ENCODE measurements at places on chromosomes 1 and 21.

DNA sequence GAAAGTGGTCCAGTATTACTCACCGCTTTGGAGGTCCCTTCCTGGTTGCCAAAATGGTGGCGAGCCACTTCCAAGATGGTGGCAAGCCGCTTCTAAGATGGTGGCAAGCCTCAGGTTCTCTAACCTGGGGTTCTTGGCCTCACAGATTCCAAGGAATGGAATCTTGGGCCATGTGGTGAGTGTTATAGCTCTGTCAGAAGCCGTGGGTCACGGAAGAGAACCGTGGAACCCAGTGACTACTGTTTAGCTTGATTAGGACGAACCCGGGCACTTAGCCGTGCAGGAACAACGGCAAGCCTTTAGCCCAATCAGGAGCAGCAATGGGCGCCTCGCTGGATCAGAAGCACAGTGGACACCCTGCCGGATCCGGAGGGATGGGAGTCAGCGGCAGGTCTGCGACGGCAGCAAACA, 356.2 kb upstream of the TMPRSS15 start:
- DNase-seq: no peak

DNA sequence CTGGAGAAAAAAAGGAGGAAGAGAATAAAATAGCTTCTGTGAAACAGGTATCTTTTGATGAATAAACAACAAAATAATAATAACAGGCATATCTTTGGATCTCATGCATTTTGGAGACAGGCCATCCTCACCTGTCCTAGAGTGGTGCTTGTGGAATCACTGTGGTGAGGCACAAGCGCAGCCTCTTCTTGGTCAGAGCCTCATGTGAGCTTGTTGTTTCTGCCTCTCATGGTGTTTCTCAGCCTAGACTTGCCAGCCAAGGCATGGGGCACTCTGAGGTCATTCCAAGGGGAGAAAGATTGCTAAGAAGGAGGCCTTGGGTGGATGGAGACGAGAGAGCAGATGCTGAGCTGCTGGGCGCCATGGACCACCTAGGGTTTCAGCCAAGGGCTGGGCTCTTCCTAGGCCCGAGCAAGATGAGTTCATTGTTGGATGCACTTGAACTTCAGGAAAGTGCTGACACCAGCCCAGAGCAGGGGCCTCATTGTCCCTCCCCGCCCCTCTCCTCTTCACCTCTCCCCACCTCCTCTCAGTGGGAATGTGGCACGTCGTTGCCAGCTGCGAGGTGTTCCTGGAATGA, 49.5 kb downstream of the ATP5PO start:
- DNase-seq: no peak

- DNase-seq: no peak
Measured at GRCh38 chr21:34132202-34132601, 58.8 kb downstream of the MRPS6 start.

GRCh38 chr1:241647658-241648057, 4.4 kb upstream of the WDR64 start:
- no peak for DNase-seq

GRCh38 chr1:62438163-62438562, 1.3 kb downstream of the USP1 start:
- DNase-seq: no peak

DNA sequence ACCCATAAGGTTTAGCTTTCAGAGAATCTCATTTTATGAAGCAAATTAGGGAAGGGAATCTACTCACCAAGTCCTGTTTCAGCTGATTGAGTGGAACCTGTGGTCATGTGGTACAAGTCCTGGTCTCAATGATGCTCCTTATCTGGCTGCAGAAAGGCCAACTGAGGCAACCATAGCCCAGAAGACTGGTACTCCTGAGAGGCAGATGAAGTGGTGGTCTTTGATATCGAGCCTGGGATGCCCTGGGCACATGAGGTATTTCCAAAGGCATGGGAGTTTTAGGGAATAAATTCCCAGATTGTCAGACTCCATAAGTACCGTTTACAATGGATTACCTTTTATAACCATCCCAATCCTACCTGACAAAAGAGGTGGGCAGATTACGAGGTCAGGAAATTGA, 3.3 kb downstream of the MX1 start:
- no peak for DNase-seq

GRCh38 chr1:40390857-40391256, 17.3 kb downstream of the SMAP2 start:
- DNase-seq: no peak

DNA sequence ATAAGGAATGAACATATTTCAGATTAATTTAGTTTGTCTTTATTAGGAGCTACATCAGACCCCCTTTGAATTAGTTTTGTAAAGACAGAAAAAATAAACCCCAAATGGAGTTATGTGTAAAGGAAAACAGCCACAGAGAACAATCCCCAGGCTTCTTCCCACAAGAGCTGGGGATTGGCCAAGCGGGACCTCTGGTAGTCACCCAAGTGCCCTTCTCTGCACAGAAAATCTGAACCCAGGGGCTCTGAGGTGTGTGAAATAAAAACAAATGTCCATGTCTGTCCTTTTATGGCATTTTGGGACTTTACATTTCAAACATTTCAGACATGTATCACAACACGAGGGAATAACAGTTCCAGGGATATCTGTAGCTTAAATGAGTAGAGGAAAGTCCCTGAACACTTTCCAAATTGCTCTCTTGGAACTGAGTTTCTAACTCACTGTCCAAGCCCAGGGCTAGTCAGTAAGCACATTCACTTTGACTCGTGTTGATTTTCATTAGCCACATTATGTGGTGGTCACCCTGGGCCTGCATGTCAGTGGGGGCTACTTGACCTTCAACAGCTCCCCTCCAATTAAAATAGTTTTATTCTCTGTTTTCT, 22.5 kb downstream of the DPT start:
- no peak for DNase-seq

DNA sequence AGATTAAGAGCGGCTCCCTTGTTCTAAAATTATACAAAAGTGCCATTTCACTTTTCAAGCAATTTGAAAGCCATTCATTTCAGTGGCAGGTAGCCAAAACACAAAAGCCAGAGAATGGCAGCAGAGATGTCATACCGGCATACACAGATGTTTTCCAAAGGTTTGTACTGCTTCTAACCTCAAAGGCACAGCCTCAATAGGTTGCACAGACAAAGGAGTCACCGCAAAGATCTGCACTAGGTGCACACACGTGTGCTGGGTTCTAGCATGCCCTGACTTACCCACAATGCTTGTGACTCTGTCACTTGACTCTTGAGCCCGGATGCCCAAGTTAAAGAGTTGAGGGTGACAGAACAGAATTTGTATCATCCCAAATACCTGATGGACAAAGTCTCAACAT, 448.9 kb upstream of the ADGRL2 start:
- DNase-seq: no peak

GRCh38 chr1:42427240-42427639, 28.6 kb downstream of the ZMYND12 start:
- DNase-seq: no peak

DNA sequence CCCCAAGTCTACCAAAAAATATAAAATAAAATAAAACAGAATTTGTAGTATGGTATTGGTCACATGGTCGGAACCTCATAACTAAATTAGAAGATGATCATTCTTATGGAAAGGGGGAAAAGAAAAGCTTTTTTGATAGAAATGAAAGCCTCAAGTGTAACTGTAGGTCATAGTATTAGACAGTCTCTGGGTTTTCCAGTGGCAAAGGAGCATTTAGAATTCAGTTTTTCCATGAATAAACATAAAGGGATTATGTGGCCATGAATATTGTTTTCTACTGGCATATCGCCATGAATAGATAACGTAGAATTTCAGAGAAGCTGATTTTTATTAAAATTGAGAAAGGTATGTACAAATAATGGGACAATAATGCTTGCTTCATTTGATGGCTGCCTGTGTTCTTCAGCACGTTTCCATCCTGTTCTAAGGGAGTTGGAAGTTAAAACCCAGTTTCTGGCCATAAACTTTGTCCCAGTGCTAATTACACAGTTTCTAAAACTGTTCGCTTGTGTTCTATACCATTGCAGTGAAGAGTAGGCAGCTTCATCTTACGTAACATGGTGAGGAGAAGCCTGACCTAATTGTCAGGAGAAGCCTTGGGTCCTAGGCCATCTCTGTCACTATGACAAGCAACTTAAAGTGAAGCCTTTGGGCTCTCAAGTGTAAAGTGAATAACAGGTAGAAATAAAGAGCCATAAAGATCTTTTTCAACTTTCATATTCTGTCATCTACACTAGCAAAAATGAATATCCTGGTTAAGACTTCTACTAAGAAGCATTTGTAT, 70.5 kb upstream of the PGD start:
- no peak for DNase-seq

- no peak for DNase-seq
Measured at GRCh38 chr21:34736116-34736874, 67.5 kb downstream of the CLIC6 start.

DNA sequence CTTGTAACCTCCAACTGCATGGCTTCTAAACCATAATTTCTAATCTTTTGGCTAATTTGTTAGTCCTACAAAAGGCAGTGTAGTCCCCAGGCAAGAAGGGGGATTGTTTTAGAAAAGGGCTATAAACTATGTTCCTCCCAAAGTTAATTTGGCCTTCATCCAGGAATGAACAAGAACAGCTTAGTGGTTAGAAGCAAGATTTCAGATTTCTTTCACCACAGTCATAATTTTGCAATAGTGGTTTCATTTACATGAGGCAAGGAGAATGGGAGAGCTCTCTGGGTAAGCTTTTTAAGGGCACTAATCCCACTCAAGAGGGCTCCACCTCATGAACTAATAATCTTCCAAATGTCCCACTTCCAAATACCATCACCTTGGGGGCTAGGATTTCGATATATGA, 1353.9 kb downstream of the NCAM2 start:
- no peak for DNase-seq

DNA sequence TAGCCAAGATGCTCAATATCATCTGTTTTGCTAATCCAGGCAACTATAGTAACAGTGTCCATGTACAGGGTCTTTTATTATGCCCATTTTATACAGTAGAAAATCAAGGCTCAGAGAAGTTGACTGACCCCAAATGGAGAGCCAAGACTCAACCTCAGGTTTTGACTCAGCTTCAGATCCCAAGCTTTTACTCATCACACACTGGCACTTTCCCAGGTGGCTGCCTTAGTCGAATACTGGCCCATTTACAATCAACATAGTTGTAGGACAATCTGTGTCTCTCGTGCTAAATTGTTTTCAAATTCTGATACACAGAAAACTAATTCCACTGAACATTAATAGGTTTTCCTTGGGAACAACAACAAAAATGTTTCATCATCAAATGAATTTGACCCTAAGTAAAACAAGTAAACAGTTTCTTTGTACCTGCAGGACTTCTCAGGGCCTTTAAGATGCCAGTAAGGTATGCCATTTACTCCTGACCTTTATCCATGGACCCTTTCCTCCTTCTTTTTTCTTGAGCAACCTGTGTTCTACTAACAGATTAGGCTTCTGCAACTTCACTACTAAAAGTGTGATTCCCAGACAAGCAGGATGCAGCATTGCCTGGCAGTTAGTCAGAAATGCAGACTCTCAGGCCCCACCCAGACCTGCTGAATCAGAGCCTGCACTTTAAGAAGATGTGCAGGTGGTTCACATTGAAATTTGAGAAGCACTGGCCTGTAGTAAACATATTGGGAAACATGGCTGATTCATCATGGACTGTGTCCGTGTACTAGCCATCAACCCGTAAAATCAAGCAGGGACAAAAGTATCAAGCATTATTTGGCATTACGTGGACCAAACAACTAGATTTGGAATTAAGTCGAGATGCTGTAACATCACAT, 128.8 kb downstream of the RRAGC start:
- no peak for DNase-seq

GRCh38 chr1:183673605-183674323, 20.6 kb upstream of the APOBEC4 start:
- DNase-seq: no peak

GRCh38 chr1:211237579-211237978, 21.6 kb upstream of the RCOR3 start:
- DNase-seq: no peak

DNA sequence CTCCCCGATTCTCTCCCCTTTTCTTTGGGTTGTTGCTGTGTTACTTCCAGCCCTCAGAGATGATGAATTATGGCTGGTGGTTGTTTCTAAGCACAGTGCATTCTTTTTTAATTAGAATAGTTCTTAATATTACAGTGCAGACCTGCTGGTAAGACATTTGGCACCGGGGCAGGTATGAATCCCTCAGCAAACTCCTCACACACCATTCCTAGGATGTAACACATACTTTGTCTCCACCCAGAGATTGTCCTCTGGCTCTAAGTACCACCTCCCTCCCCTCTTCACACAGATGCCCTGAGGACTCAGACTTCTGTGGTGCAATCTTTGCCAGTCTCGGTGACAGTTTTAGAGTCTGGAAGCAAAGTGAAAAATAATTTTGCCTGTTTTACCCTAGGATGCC, 143.1 kb downstream of the HLX start:
- DNase-seq: no peak

- no peak for DNase-seq
Measured at GRCh38 chr1:39129514-39129913, 75.0 kb upstream of the MACF1 start.

DNA sequence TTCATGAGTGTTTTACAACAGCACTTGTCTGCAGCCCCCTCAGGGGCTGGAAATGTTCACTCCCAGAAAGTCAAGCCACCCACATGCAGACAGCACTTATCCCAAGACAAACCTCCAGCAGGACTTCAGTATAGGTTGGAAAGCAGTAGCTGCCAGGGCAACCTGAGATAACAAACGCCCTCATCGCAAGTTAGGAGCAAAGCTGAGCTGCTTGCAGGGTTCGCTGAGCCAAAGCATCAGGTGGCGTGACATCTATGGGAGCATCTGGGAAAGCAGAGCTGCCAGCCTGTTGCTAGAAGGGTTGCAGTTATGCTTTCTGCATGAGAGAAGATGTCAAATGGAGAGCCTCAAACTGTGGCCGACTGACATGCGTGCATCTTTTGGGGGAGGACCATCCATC, 4.2 kb upstream of the STXBP3 start:
- no peak for DNase-seq

- no peak for DNase-seq
Measured at GRCh38 chr1:95040032-95040525, 32.7 kb downstream of the ALG14 start.

- DNase-seq: no peak
Measured at GRCh38 chr1:22754106-22754768, 43.6 kb downstream of the EPHB2 start.

DNA sequence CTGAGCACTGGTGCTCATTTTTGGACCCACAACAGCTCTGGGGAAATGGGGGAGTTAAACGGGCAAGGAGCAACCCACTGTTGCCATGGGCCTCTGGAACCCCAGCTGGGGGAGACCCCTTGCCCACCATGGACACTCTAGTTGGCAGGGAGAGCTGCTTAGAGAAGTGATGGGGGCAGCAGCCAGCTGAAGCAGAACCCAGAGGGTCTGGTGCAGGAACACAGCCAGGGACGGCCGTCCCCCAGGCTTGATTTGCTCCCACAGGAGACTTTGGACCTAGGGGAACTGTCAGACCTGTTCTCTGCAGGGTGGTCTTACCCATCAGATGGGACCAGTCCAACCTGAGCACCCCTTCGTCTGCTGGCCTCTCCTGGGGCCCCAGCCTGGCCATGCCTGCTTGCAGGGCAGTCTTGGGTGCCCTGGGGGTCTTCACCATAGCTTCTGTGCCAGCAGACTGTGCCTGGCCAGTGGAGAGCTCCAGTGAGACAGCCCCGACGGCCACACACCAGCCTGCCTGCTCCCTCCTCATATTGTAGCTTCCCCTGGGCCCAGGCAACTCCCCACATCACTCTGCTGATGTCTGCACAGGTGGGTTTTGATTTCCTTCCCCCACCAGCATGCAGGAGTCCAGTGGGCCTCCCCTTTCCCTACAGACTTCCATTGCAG, 11.3 kb downstream of the SPATC1L start:
- DNase-seq: no peak

- DNase-seq: no peak
Measured at GRCh38 chr1:205532026-205532898, 27.8 kb downstream of the CDK18 start.
